HepG2 (cell line): ENCODE measurements at places on chromosomes 16 and 17. TPM values are rescaled to one million over a fixed set of nuclear protein-coding genes. Genes with fewer than 3 reads are reported as not detected.

GRCh38 chr16:1297018-1297696 is 12.3 kb upstream of the UBE2I start:
- peak; percentile 87 for DNase-seq

DNA sequence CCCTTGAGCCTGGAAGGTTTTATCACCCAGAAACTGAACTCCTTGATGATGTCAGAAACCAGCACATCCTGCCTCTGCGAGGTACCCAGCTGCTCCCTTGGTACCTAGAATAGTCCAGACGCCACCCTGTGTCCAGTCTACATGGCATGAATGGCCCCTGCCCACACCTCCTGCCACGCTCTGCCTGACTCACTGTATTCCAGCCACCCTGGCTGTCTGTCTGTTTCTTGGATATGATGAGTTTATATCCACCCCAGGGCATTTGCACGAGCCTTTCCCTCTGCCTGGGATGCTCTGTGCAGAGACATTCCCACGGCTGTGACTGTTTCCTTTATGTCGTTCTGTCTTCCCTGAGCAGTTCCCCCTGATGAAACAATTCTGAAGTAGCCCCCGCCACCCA is 68.7 kb downstream of the CRISPLD2 start:
- no peak for DNase-seq

GRCh38 chr17:18380471-18381157 is 3.0 kb downstream of the EVPLL start:
- DNase-seq: no peak

- DNase-seq: peak; percentile 70
Measured at GRCh38 chr17:68484458-68484857, 27.2 kb upstream of the WIPI1 start.

DNA sequence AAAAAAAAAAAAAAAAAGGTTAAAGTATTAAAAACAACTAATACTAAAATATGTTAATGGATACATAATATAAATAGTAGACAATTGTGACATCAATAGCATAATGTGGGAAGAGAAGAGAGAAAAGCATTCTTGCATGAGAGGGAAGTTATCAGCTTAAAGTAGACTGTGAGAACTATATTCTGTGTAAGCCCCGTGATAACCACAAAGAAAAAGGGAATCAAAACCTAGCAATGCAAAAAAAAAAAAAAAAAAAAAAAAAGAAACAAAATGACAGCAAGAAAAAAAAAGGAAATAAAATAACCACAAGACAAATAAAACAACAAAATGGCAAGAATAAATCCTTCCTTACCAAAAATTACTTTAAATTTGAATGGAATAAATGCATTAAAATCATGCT is 39.8 kb upstream of the MYLK3 start:
- DNase-seq: no peak

- DNase-seq: no peak
Measured at GRCh38 chr17:4861052-4861451, 27.9 kb downstream of the MINK1 start.

GRCh38 chr17:70493277-70493874 is 324.0 kb downstream of the KCNJ2 start:
- DNase-seq: no peak

KRT20 gene
- total RNA-seq: 0.13 and 0.14 TPM in 2 replicates

DNA sequence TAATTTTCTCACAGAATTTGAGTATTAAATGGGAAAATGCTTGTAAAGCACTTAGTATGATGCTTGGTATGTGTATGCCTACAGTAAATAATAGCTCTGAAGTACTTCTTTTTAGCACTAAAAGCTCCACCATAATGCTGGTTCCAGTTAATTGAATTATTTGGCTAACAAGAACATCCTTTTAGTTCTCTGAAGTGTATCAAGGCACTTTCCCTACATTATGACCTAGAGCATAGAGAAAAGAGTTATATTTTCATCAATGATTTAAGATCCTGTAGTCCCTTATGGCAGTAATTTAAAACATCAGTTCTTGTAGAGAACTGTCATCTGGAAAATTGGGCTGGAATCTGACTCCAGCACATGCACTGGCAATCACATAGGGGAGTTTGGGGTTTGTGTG is 21.9 kb upstream of the PHAF1 start:
- no peak for DNase-seq

CES5A gene
- not detected in 2 replicates for total RNA-seq

GRCh38 chr17:18987862-18988545 is 16.6 kb downstream of the FAM83G start:
- DNase-seq: no peak

GRCh38 chr16:48608871-48609651 is 919 bp downstream of the N4BP1 start:
- no peak for DNase-seq

SLC12A3 gene
- not detected in 2 replicates for total RNA-seq

DNA sequence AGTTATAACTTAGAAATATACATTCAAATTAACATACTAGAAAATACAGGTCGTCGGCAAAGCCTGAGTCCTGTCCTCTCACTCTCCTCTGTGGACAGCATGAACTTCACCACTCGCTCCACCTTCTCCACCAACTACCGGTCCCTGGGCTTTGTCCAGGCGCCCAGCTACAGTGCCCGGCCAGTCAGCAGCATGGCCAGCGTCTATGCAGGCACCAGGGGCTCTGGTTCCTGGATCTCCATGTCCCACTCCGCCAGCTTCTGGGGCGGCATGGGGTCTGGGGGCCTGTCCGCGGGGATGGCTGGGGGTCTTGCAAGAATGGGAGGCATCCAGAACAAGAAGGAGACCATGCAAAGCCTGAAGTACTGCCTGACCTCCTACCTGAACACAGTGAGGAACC is 319.4 kb downstream of the ZFHX3 start:
- DNase-seq: no peak

DNA sequence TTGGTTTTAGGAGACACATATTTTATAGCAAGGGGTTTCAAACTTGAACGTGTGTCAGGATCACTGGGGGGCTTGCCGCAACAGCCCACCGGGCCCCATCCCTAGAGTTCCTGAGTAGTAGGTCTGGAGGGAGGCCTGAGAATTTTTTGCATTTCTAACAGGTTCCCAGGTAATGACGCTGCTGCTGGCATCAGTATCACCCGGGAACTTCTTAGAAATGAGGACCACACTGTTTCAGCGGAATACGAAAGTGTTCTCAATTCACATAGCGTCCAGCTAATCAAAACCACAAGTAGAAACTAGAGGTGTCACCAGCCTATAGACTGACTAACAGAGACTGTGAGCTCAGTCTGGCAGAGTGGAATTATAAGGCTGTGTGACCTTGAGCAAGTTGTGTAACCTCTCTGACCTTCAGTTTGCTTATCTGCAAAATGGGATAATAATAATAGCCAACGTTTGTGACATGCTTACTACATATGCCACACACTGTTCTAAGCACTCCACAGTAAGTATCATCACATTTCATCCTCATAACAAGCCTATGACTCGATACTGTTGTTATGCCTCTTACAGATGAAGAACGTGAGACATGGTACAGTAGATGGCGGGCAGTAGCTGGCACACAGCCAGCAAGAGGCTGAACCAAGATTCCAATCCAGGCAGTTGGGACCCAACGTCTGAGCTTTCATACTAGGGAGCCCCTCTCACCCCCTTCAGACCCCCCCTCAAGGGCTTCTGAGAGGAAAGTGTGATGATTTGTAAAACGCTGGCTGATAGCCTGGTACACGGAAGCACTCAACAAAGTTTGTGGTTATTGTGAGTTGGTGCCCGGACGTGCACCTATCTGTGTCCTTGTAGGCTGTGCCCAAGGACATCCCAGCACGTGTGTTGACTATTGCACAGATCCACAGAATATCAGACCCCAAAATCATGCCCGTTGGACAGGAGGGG is 4.6 kb upstream of the ICAM2 start:
- DNase-seq: no peak

DNA sequence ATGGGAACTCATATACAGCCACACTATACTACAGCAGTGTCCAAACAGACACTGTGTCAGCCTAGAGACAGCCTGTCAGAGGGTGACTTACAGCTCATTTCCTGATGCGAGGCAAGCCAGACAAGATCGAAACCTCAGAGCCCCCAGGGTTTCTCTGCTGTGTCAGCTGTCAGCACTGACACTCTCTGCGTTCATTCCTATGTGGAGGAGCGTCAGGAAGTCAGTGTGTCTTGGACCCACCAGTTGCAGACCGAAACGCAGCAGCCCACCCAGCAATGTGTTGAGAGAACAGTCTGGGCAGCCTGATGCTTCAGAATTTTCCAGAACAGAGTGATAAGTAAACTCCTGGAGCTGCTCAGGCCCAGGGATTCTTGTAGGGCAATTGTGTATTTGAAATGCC is 20.6 kb upstream of the MAPT start:
- DNase-seq: no peak

DNA sequence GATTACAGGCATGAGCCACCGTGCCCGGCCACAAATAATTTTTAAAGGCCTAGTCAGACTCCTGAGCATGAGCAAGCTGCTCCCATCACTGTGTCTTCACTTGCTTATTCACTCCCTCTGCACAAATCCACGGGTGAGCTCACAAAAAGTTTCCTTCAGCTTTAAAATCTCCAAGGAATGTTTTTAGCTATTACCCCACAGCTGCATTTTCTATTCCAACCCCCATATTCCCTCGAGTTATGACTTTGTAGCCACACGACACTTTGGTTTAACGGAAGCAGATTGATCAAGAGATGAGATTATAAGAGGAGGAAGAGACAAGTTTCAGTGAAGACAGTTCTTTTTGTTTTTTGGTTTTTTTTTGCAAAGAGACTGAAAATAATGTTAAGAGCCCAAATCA is 49.1 kb upstream of the SLC25A19 start:
- DNase-seq: no peak

GRCh38 chr17:36463916-36464764 is 22.3 kb upstream of the ZNHIT3 start:
- peak; percentile 45 for DNase-seq

DNA sequence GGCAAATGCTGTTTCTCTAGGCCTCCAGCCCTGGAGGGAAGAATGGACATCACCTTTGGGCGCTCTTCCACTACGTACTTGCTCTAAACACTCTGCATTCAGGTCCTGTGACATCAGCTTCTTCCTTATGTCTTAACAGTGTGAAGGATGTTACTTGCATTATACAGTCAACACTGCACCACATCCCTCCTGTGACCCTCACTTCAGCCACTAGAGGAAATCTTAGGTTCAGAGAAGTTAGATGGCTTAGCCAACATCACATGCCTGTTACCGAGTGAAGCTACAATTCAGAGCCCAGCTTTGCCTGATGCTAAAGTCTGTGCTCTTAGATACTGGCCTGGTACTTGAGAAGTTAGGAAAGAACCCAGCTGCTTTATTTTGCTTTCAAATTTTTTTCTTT is 18.3 kb downstream of the UBFD1 start:
- no peak for DNase-seq

DNA sequence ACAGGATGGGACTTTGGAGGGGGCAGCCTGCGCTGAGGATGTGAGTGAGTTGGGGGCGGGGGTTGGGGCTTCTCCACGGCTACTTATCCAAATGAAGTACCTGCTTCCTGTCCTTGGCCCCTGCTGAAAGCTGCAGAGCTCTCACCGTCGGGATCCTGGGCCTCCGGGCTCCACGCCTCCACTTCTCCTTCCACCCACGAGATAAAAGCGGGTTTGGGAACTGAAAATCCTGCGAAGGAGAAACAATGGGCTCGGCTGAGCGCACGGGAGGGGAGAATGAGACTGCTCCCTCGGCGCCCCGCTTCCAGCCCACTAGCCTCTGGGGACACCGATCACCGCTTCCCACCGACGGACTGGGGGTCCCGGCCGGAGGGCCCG is 486 bp downstream of the ZNF785 start:
- no peak for DNase-seq

DNA sequence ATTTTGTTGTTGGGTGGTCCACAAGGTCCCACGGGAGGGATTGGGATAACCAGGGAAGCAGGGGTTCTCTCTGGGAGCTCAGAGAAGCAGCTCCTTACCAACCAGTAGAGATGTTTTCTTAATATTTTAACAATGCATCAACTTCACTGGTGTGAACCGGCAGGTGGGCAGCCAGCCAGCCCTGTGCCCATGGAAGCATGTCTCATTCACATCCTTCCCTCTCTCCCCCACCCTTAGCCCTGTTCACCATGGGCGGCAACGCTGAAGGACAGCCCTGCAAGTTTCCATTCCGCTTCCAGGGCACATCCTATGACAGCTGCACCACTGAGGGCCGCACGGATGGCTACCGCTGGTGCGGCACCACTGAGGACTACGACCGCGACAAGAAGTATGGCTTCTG is 9.3 kb downstream of the MMP2 start:
- DNase-seq: no peak

DNA sequence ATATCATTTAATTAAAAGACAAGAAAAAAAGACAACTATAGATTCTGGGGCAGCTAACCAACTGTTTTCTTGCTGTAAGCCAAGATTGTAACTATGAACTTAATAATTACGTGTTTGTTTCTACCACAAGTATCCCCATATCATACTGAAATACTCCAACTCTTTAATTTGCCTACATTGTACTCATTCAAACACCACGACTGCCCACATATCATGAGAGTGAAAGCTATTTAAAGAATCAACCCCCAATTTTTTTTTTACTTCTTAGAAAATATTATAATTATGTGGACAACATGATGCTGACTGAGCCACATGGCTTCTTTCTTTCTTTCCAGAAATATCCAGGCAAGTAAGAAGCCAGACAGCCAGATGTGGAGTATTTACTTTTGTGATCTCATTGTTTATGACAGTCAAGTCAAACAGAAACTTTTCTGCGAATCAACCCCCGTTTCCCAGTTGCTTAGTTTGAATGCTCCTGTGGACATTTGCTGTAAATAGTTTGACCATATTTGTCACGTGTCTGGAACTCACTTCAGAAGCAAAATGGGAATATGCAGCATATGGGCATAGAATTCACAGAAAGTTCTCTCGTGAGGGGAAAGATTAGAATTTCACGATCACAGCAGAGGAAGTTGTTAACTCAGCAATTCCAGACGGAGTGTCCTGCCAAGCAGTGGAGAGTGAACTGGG is 126.8 kb upstream of the PSMD7 start:
- DNase-seq: no peak

DNA sequence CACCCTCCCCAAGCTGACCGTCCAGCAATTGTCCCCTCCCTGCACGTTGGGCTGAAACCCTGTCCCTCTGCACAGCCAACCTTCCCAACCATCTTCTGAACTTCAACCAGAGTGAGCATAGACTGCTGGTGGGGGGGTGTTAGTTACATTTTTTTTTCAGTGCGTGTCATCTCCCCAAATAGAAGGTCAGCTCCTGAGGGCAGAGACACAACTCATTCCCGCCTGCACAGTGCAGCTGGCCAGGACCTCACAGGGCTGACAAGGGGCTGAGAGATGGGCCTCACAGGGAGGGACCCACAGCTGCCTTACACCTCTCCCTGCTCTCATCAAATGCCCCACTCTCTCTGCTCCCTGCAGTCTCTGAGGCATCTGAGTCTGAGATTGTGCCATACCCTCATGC is 8.4 kb downstream of the SRL start:
- DNase-seq: no peak

WSCD1 gene
- 2.2 and 2.7 TPM in 2 replicates for total RNA-seq
